ENCODE measurements at places on chromosomes 7 and 10. TPM values are rescaled to one million over a fixed set of nuclear protein-coding genes. Genes with fewer than 3 reads are reported as not detected.

The SLC39A12 gene
- polyA plus RNA-seq: not detected

The MYH16 gene
- polyA plus RNA-seq: not detected

The ASB13 gene
- polyA plus RNA-seq: 95.1 TPM

The MKX gene
- polyA plus RNA-seq: not detected

The EPHB4 gene
- polyA plus RNA-seq: 33.2 TPM

The OGA gene
- 33.4 TPM for polyA plus RNA-seq

The IL2RA gene
- 0.54 TPM for polyA plus RNA-seq

The DDIT4 gene
- polyA plus RNA-seq: 96.9 TPM

The PSD gene
- polyA plus RNA-seq: 1.2 TPM

The PLAC9 gene
- 49.9 TPM for polyA plus RNA-seq

The HOXA2 gene
- polyA plus RNA-seq: 1.3 TPM

The MAGI2 gene
- 4.4 TPM for polyA plus RNA-seq

DNA sequence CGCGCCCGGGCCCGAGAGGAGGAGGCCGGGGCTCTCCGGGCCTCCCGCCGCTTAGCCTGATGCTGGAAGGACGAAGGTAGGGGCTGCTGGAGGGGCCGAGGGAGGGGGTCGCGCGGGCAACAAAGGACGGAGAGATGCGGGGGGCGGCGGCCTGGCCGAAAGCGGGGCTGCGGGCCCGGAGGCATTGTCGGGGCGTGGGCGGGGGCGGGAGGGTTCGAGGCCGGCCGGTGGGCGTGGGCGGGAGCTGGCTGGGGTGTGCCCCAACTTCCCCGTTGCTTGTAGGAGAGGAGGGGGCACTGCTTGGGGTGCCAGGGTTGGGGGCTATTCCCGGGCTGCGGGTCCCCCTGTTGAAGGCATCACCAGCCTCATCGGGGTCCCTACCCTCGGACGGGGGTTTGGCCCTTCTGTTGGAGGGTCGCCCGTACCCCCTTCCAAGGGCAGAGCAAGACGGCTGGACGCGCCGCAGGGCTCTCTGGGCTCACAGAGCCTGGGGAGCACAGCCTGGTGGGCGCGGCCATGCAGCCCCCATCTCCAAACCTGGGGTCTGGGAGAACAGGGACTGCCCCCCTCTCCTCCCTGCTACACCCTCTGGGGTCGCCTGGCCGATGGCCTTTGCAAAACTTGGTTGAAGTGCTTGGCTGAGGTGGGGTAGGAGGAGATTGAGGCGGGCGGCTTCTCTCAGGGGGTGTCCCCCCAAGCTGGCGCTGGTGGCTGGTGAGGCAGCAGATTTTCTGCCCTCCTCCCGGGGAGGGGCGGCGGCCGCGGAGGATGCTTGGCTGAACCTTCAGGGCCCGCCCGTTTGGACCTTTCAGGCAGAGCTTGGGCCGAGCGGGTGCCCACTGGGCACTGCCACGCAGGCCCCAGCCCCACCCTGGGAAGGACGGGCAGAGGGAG lies 699 bp downstream of the CLIP2 start:
- peak; percentile 34 for DNase-seq

- no peak for DNase-seq
These were observed 51.8 kb upstream of the SLC35G1 start for GRCh38 chr10:93841961-93842360.

DNA sequence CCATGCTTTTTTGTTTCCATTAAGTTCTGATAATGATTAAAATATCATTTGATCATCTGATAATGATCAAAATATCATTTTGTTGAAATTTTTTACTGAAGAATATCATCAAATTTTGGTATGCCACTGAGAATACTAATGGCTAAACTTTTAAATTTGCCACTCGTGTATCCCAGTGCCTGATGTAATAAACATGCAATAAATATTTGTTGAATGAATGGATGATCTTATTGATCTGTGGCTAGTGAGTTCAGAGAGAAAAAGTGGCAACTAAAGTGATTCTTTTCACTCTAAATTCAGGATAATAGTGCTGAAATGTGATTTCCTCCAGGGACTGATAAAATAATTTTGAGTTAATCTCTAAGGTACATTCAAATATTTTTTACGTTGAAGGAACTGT lies 159.3 kb upstream of the WNT16 start:
- no peak for DNase-seq

DNA sequence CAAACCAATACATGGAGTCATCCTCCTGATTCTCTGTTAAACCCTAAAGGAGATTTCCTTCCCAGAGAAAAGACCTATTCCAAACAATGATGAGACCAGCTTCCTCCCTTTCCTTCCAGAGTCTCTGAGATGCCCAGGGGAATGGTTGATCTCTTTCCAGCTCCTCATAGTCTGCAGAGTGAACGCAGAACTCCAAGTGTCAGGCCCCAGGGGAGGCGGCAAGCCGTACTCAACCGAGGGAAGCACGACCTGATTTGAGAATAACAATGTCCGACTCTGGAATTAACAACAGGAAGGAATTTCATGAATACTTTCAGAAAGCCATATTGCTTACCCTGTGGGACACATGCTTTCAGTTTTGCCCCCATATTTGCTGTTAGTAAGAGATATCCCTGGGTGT lies 241.7 kb upstream of the GLI3 start:
- no peak for DNase-seq

DNA sequence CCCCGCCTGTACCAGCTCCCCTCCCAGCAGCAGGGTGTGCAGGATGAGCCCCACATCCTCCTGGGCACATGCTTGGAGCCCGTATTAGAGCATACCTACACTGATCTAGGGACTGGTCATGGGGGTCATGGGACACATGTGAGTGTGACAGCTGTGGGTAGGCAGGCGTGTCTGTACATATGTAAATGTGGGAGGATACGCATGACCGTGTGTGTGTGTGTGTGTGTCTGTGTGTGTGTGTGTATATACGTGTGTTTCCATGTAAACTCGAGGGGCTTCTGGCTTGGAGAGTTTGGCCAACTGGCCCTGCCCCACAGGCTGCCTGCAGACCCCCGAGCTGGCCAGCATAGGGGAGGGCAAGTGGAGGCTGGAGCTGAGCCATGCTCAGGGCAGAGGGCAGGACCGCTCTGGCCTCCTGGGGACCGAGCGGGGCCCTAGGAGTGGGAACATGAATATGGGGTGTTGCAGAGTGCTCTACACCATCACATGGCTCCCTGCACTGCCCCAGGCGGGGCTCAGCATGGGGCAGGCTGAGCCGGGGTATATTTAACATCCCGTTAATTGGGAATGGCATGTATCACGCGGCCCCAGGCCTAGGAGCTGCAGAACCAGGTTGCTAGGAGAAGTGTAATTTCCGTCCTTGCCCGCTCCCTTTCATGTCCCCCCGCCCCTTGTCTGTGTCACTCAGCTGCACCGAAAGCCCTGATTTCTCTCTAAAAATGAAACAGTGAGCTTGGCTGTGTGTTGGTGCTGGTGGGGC lies 152.7 kb upstream of the PCBD1 start:
- DNase-seq: peak; percentile 68

- DNase-seq: no peak
These were observed 27.2 kb downstream of the ANK3 start for GRCh38 chr10:60362461-60362860.

- peak; percentile 88 for DNase-seq
These were observed 176.5 kb downstream of the TCF7L2 start for GRCh38 chr10:113126229-113127201.

GRCh38 chr7:919924-920341 lies 34.5 kb downstream of the ADAP1 start:
- DNase-seq: no peak

- peak; percentile 24 for DNase-seq
These were observed 38.3 kb downstream of the LRRC72 start for GRCh38 chr7:16564909-16565426.

- no peak for DNase-seq
These were observed 1283.3 kb downstream of the TYW1 start for GRCh38 chr7:68279827-68280400.

- no peak for DNase-seq
These were observed 96.1 kb upstream of the SHH start for GRCh38 chr7:155908385-155908784.

DNA sequence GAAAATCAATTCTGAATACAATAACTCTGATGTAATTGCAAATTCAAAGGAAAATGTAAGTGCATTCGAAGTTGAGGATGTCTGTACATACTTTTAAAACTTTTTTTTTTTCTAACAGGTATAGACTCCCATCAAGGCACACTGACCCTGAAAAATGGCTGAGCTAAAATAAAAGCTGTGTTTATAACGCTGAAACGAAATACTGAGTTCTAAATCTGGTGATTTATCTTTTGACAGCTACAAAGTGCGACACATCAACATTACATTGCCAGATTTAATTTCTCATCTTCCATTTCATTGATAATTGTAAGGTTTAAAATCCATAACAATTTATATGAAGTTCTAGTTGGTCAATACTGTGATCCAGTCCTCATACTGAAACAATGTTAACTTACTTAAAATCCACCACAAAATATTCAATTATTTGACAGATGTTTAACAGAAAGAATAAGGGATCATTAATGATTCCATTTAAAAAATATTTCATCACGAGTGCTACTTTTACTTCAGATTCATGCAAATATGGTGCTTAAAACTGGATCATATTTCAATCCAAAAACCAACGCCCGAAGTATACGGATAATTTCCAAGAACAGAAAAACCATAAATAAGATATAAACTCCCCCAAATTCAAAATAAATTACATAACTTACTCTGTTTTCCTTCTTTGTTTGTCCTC lies 1.4 kb downstream of the RAB11FIP2 start:
- DNase-seq: no peak

- no peak for DNase-seq
These were observed 305.8 kb downstream of the KIF20B start for GRCh38 chr10:90007226-90007625.

DNA sequence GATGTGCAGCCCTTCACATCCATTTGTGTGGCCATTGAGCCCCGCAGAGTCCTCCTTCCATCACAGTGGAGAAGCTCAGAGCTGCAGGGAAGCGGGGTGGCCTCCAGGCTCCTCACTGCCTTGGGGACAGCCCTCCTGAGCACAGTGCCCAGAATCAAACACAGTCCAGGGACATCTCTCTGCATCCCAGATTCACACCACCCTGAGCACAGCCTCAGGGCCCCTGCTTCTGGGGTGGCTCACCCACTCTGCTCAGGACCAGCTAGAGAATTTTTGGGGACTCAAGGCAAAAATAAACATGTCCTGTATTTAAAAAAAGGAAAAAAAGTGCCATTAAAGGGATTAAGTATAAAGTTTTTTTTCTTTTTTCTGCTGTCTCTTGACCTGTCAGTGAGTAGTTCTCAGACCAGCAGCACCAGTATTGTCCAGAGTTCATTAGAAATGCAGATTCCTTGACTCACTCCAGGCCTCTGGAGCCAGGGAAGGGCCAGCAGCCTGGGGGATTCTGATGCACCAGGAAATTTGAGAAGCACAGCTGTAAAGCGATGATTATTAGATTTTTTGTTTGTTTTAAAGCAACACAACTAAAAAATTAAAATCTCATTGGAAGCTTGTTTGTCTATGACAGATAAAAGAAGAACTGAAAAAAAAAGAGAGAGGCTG lies 61.6 kb downstream of the ARHGAP22 start:
- no peak for DNase-seq

DNA sequence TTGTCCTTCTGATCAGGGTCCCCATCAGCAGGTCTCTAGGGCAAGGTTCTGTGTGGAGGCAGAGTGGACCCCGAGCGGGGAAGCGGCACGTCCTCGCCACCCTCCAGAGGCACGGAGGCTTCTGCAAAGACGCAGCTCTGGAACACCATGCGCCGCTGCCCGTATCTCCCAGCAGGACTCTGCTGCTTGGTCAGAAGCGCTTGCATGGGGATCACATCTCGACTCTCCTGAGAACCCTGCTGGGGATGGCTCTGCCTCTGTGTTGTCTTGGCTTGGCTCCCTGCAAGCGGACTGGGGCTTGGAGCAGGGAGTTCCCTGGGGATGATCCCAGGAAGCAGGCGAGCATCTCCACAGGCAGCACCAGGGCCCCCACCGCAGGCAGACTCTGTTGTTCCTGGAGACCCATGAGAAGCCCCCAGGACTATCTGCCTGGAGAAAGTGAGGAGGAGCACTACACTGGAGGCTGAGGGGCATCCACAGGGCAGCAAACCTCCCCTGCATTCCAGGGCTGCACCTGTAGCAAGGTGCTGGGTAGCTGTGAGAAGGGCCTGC lies 520.5 kb downstream of the GLRX3 start:
- no peak for DNase-seq

GRCh38 chr10:125398270-125398669 lies 237.9 kb upstream of the CTBP2 start:
- no peak for DNase-seq

- DNase-seq: no peak
These were observed 183.6 kb upstream of the SMIM30 start for GRCh38 chr7:113301983-113302382.

DNA sequence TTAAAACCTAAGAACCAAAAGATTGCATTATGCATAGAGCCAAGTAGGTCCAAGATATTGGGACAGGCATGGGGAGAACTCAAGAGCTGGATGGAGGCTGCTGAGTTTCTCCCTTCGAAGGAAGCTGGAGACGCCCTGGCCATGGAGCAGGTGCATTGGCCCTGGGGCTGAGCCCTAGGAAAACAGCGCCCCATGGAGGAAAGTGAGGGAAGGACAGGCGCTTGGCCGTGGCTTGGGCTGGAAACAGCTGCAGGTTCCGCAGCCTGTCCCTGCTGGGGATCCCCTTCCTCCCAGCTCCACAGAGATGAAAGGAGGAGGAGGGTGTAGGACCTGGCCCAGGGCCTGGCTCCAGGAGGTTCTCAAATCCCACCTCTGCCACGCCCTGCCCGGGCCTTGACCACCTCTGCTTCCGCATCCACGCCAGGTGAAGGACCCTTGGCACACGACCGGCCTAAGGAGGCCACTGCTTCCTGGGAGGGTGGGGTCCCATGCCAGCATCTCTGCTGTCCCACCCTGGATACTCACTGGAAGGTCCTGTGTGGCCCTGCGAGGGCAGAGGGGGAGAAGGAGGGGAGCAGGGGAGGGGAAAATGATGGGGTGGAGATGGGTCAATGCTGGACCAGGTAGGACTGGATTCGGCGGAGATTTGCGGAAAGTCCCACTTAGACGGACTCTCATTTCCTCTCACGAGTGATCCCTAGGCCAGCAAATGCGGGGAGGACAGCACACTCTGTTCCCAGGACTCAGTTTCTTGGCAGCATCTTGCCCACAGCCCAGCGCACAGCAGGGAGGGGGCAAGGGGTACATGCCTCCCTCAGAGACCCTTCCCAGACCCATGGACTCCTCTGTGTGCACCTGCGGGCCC lies 258.6 kb upstream of the TCERG1L start:
- no peak for DNase-seq

GRCh38 chr10:124152139-124153022 lies 59.0 kb upstream of the CHST15 start:
- DNase-seq: no peak

Measured in kidney (tissue), 22 donors.